ENCODE measurements at places on chromosomes 11 and 22.
A peak's percentile ranks its signal among the peaks of the same experiment; 100 is the strongest.

GRCh38 chr11:134047586-134047999 lies 21.3 kb upstream of the JAM3 start:
- no peak for DNase-seq

GRCh38 chr11:77332259-77332658 lies 30.8 kb upstream of the GDPD4 start:
- no peak for DNase-seq

- no peak for DNase-seq
Observed at GRCh38 chr11:69008737-69009440, 4.2 kb downstream of the MRGPRF start.

DNA sequence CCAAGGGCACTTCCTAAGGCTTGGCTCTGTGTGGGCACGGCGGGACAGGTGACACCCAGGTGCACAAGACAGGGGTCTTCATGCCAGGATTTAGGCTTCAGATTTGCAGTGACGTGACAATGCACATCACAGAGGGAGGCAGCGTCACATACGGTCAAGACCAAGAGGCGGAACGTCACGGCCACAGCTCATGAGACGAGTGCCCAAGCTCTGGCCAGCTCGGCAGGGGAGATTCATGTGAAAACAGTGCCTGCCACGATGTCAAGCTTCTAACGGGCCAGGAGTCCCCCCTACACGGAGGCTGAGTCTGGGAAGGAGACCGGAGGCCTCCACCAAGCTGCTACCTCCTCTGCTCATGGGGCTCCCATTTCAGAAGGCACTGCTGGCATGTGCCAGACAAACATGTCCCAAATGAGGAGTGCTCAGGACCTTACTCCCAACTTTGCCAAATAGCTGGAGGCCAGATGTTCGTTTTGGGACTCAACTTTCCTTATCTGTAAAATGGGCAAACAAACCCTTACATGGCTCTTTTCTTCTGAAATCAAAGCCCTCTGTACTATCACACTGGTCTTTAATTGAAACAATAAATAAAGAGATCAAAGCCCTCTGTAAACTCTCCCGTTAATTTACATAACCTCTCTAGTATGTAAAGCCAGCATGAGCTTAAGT lies 16.6 kb downstream of the VPS37C start:
- no peak for DNase-seq

- no peak for DNase-seq
Observed at GRCh38 chr11:133809569-133810491, 35.5 kb downstream of the SPATA19 start.

DNA sequence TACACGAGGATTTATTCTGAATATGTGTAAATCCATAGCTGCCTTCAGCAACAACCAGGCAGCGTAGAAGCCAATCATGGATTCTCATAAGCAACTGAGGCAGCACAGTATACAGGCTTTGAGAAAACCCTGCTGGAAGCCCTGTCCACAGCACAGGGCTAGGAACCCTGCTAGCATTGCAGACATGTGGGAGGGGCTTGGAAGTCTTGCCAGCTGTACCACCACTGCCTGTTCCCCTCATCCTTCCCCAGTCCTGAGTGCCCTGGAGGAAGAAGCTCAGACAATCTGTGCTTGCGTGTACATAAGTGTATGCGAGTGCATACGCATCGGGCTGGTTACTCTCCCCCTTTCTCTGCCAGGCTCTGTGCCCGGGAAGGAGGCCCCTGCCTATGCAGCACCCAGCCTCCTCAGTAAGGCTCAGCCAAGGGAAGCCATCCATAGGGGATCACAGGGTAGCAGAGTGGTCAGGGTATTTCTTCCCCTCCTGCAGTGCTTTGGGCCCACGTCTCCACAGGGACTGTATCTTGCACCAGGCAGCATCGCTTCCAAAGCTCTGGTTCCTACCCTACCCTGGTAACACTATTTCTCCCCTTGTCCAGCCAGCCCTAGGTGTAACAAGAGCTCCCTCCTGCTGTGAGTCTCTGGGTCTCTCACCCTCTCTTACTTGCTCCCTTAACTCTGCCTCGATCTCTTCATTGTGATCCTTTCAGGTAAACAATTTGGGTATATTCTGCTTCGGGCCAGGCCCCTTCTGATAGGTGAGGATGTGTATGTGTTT lies 90.5 kb downstream of the GALNT18 start:
- DNase-seq = no peak

DNA sequence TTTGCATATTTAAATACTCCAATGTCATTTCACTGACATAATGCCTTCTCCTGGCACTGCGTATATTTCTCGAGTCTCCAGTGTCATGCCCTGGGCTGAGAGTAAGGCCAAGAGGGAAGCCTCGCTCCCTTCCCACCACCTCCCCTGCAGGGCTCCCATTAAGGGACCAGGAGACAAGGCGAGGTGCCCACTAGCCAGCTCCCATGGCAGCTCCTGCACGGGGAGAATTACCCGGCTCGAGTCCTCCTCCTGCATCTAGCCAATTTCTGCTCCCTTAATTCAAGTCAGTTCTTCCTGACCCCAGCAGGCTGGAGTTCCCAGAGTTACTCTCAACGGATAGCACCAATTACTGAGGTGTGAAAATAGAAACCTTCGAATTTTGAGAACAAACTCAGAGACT lies 31.9 kb downstream of the OPCML start:
- no peak for DNase-seq

DNA sequence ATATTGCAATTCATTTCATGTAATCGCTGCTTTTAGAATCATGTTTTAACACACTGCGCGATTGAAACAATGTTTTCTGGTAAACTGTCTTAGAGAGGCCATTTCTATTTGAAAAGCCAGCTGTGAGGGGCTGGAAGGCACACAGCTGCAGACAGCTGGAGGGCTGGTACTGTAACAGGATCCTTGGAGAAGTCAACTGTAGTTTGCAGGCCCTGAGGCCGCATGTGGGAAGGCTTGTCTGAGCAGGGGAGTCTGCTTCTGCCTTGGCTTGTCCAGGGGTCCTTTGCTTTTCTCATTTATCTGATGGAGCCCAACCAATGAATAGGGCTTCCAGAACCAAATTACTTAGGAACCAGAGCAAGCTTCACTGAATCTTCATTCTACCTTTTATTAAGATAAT lies 313.5 kb downstream of the BLID start:
- no peak for DNase-seq

DNA sequence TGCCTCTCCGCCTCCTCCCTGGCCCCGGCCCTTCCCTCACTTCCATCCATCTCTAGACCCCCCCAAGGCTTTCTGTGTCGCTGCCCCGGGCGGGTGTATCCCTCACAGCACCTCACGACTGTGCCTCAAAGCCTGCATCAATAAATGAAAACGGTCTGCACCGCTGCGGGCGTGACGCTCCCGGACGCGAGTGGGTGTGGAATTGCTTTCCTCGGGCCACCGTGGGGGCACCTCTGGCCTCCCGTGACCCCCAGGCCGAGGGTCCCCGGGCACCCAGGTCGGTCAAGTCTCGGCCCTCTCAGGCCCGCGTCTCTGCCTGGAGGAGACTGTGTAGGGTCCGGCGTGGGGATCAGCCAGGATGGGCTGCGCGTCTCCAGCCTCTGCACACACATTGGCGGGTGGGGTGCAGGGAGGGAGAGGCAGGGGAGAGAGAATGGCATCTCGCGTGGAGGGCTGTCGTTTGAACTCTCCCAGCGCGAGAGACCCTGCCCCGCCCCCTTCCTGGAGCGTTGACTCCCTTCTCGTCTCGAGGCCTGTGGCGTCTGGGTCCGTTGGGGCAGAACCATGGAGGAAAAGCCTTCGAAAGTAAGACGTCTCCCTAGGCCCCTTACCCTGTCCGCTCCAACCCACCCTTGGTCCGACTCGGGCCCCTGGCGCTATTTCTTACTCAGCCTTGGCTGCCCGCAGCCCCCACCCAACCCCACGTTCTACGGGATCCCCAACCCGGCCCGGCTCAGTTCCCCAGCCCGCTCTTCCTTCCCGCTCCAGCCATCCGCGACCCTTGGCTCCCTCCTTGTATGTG lies at the start of gene CATSPERZ:
CATSPERZ (plus strand) TSS at position 512 of the 802 bp plus-strand sequence; CDS start at position 565, 53 bp downstream.
- peak; percentile 38 for DNase-seq

- DNase-seq = no peak
Observed at GRCh38 chr22:26214466-26214865, 45.2 kb downstream of the SEZ6L start.

GRCh38 chr11:69135420-69136363 lies 20.0 kb upstream of the SMIM38 start:
- DNase-seq = no peak

DNA sequence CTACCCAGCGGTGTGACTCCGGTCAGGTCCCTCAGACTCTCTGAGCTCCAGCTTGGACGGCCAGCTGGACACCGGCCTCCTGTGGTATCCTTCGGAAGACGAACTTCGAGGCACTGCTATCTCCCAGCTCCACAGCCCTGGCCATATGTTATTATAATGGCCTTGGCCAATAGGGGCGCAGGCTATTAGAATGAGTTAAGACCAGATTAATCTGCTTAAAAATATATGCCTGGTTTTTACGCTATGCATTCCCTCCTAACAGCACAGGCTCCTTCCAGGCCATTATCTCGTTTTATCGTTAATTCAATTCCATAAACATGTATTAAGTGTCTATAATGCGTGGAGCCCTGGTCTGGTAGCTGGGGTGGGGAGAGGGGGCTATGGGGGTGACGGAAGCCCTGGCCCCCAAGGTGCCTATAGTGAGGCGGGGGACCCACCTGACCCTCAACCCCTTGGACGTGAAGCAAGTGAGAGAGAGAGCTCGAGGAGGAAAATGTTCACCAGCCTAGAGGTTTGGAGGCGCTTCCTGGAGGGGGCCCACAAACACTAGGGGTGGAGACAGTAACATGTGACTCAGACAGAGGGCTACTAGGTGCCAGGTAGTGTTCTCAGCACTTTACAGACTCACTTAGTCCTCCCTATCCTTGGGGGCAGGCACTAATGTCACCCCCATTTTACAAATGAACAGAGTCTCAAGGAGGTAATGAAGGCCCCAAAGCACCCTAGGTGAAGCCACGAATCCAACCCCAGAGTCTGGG lies 37.5 kb upstream of the TCF20 start:
- DNase-seq = no peak

DNA sequence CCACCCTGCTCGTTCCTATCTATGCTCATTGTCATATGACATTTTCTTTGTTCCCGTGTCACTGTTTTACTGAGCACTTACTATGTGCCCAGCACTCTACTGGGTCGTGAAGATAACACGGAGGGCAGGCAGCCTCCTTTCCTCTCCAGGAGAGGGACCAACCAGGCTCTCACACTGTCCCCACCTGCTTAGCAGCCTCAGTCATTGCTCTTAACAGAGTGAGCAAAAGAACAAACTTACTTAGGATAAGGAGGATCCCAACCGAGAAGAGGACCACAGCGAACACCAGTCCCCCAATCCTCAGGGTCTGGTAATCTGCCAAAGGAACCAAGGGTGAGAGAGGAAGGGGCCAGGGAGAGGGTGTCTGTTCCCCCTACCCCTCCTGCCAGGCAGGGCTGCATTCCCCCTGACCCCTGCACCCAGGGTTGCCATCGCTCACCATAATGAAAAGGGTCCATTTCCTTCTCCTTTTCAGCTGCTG lies 17.0 kb upstream of the FXYD2 start:
- no peak for DNase-seq

DNA sequence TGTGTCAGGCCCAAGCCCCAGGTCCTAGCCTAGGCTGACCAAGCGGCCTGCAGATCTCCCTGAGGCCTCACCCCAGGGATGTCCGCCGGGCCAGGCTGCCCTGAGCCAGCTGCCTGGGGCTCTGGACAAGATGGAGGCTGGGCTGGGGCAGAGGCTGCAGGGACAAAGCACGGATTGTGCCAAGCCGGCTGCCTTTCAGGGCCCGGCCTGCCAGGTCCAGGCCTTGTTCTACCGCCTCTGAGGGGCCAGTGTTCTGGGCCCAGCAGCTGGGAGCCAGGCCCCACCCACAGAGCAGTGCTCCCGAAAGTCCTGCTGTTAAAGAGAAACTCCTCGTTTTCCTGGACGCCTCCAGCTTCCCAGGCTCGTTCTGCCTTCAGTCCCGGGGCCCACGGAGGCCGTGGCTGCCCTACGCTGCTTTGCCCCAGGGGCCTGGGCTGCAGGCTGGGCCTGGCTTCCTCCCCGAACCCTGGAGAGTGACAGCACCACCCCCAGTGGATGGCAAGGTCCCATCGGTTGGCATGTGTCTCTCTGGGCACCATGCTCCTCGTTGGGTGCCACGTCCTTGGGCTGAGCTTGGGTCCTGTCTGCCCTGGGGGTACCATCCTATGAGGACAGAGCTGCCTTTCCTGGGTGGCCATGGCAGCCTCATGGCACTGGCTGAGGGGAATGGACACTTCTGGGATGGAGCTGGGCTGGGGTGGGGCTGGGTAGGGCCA lies 7.6 kb downstream of the BRSK2 start:
- no peak for DNase-seq

DNA sequence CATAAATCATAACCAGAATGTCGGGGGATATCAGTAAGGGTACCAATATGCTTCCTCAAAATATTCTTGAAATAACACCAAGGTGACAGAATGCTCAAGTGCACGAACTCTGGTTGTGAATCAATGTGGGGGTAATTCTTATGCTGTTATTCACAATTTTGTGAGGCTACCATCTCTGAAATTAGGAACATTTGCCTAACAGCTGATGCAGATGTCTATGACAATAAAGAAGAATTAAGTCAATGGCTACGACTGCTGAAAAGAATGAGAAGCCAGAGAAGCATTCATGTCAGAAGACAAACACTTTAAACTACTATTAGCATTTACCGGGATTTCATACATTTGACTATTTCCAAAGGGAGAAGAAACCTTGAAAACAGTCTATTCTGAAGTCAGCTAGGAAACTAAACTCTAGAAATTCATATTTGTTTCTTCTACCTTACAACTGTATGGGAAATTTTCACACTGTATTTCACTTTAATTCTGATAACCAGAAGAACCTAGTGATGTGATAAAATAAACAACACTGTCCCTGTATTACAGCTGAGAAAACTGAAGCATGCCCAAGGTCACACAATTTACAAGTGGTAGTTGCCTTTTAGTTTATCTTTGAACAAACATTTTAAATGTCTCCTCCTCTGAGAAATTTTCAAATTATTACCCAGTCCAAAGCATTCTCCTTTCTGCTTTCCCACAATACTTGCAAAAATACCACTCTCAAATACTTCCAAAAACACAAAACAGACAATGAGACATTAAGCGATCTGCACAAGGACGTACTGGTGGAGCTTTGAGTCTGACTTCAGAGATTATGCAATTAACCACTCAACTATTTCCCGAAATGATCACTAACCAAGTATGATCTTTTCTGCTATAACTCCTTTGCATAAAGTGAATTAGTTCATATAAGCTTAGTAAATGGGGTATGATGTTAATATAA lies 18.0 kb upstream of the ARHGAP32 start:
- DNase-seq = no peak

- DNase-seq = no peak
Observed at GRCh38 chr22:46484156-46484860, 53.1 kb downstream of the CELSR1 start.

- no peak for DNase-seq
Observed at GRCh38 chr11:113270080-113270479, 44.3 kb upstream of the TTC12 start.

GRCh38 chr11:6402561-6402981 lies 12.3 kb downstream of the SMPD1 start:
- peak; percentile 67 for DNase-seq

- no peak for DNase-seq
Observed at GRCh38 chr11:36792996-36793914, 195.2 kb upstream of the RAG2 start.

Data from CD4-positive, CD25-positive, alpha-beta regulatory T cell (primary cell).